Activated CD8-positive, alpha-beta memory T cell treated with anti-CD3 and anti-CD28 coated beads, Interleukin-2, amount 10 ng/mL, durations not matched to agents 7 days and 5 days (primary cell): ENCODE measurements at places on chromosomes 4 and X. TPM values are rescaled to one million over a fixed set of nuclear protein-coding genes. Genes with fewer than 3 reads are reported as not detected.

DNA sequence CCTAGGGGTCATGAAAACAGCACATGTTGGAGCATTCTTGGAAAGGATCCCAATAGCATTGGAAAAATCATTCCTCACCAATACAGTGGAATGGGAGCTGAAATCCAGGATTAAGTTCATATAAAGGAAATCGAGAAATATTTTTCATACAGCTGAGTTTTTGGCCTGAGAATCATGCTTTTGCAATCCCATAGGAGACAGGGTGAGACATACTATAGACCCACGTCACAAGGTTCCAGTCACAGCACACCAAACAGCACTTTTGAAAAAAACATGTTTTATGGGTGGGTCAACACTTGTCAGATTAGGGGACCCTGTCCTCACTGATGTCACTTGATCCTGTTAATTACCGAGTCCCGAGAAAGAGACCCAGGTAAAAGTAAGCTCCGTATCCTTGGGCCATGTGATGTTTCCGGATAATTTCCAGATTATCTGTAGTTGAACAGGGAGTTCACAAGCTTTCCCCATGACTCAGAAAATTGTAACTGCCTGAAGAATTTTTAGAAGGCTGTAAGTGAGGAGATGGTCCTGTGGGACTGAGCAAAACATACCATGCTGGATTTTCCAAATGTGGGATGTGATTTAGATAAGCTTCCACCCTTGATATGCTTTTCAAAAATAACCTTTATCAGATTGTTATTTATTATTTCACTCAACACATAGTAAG is 80.9 kb upstream of the TLR3 start:
- H3K36me3 ChIP-seq, result no peaks in the 10 kb centered on the region
- H3K4me3 ChIP-seq, result no peak overlapping the region
- no peak overlapping the region for H3K27ac ChIP-seq
- H3K27me3 ChIP-seq, result no peaks in the 10 kb centered on the region

Gene KIF4A
- 41.0 TPM for total RNA-seq

GRCh38 chr4:1105067-1105466 is 8.3 kb downstream of the RNF212 start:
- DNase-seq, result no peak
- no peaks in the 10 kb centered on the region for H3K4me1 ChIP-seq
- H3K27ac ChIP-seq, result no peak overlapping the region
- H3K4me3 ChIP-seq, result no peak overlapping the region
- no peaks in the 10 kb centered on the region for H3K36me3 ChIP-seq

GRCh38 chr4:101527188-101527587 is 179.9 kb upstream of the PPP3CA start:
- H3K27me3 ChIP-seq, result peaks cover 19% of the 10 kb centered on the region
- peaks cover 9% of the 10 kb centered on the region for H3K36me3 ChIP-seq
- H3K4me3 ChIP-seq, result no peak overlapping the region
- H3K4me1 ChIP-seq, result peaks cover 19% of the 10 kb centered on the region

Gene CENPVL3
- total RNA-seq, result not detected

GRCh38 chr4:189804894-189805293 is 135.8 kb upstream of the FRG1 start:
- no peak overlapping the region for H3K4me3 ChIP-seq
- H3K36me3 ChIP-seq, result no peaks in the 10 kb centered on the region
- H3K27me3 ChIP-seq, result peaks cover under 1% of the 10 kb centered on the region

DNA sequence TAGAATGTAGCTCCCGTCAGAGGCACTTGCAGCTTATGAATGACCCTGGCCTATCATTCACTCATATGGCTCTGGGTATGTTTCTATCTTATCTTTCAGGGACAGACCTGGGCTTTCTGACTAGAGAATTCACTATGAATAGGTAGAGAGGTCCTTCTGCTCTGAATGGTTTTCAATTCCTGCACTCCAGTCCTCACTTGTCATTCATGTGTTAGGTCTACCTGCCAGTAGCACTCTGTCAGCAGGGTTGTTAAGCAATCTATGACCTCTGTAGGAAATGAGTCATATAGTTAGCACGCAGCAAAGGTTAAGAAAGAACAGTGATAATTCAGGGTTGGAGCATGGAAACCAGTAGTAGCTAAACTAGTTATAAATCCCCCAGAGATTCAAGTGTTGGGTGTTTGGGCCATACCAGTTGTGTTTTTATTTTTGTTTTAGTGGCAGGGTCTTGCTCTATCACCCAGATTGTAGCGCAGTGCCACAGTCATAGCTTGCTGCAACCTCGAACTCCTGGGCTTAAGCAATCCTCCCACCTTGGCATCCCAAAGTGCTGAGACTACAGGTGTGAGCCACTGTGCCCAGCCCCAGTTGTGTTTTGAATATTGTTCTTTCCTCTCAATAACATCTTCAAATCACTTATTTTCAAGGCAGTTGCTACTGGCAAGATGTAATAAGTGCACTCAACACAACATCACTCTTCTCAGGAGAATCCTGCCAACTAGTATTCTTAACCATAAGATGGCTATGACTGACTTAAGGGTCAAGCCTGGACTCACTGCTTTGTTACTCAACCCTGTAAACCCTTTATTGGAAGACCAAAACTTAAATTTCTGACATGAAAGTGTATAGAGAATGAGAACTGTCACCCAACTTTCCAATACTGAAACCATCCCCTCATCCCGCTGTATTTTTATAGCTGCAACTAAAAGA is 25.1 kb downstream of the ARL13A start:
- peak overlapping the region; percentile 54 for H3K27ac ChIP-seq
- peaks cover 18% of the 10 kb centered on the region for H3K4me1 ChIP-seq
- H3K4me3 ChIP-seq, result no peak overlapping the region
- H3K36me3 ChIP-seq, result peaks cover 12% of the 10 kb centered on the region

Gene DUSP9
- total RNA-seq, result 0.09 TPM

Gene LINC00632
- not detected for total RNA-seq

DNA sequence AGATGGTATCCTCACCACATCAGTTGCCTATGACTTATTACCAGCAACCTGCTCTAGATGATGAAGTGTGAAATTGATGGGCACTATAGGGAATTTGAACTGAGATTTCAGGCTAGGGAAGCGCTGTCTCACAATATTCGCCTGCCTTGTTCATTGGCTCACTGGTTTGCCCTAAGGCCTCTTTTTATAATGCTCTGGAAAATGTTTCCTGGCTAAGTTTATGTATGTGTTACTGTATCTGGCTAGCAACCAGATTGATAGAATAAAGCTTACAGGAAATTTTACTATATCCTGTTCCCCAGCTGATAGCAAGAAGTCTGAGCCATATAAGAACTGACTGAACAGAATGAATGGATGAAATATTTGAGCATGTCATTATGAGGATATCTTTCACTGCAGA is 71.6 kb downstream of the GSTCD start:
- peaks cover 4% of the 10 kb centered on the region for H3K36me3 ChIP-seq
- H3K4me3 ChIP-seq, result no peak overlapping the region
- H3K27me3 ChIP-seq, result no peaks in the 10 kb centered on the region
- H3K4me1 ChIP-seq, result peaks cover 2% of the 10 kb centered on the region
- DNase-seq, result no peak

GRCh38 chr4:118775405-118775804 is 60.5 kb downstream of the SEC24D start:
- peaks cover 1% of the 10 kb centered on the region for H3K4me1 ChIP-seq
- H3K27ac ChIP-seq, result no peak overlapping the region
- peaks cover 1% of the 10 kb centered on the region for H3K36me3 ChIP-seq

Gene SMARCA1
- total RNA-seq, result not detected
